ENCODE measurements at places on chromosomes 11 and 22. TPM values are rescaled to one million over a fixed set of nuclear protein-coding genes. Genes with fewer than 3 reads are reported as not detected.

The C11orf91 gene
- total RNA-seq, result not detected

DNA sequence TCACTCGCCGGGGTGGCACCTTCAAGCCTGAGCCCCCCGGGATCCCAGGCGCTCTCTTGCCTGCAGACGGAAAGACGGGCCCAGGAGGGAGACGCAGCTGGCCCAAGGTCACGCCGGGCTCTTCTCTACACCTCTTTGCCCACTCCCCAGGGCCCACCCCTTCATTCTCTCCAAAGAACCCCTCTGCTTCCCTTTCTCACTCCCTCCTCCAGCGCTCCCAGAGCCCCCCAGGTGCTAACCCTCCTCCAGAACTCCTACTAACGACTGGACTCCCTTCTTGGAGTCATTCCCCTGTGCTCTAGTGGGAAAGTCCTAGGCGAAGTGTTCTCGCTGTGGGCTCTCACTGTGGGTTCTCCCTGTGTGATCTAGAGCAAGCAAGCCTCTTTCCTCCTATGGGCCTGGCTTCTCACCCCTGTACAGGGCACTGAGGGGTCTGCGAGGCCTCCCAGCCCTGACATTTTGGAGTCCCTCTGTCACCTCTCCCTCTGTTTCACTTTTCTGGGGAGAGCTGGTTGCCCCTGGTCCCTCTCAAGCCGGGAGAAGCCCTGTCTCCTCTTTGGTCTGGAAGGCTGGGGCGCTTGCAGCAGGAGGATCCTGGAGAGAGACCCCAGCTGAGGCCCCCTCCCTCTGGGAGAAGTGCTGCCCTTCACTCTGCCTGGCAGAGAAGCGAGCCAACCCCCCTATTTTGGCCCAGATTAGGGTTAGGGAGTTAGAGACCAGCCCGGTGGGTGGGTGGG, 858 bp downstream of the OAF start:
- no peak for DNase-seq
- peaks cover 17% of the 10 kb centered on the region for H3K27me3 ChIP-seq
- peaks cover 33% of the 10 kb centered on the region for H3K4me1 ChIP-seq
- peak overlapping the region; percentile 62 for H3K4me3 ChIP-seq

DNA sequence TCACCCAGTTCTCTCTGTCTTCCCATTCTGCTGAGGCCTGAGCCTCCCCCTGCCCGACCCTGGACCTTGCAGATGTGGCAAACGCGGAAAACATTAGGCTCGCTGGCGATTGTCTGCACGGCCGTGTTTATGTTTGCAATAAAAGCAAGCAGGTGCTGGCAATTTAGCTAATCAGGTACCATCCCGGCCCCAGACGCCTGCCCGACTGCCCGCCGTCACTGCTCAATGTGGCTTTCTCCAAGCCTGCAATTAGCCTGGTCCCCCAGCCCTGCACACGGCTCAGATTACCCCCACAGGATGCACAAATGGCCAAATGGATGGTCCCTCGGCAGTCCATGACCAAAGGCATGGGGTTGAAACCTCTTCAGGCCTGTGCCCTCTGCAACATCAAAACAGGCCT, 259.7 kb downstream of the MN1 start:
- no peak for DNase-seq
- no peak overlapping the region for H3K4me3 ChIP-seq
- H3K27me3 ChIP-seq, result peaks cover 12% of the 10 kb centered on the region
- H3K4me1 ChIP-seq, result peaks cover 17% of the 10 kb centered on the region

GRCh38 chr11:70539360-70540095, 141.2 kb downstream of the CTTN start:
- H3K36me3 ChIP-seq, result peaks cover 12% of the 10 kb centered on the region
- H3K27ac ChIP-seq, result no peak overlapping the region
- H3K27me3 ChIP-seq, result no peaks in the 10 kb centered on the region
- DNase-seq, result no peak
- H3K4me3 ChIP-seq, result no peak overlapping the region
- H3K4me1 ChIP-seq, result peaks cover 8% of the 10 kb centered on the region

- peaks cover 86% of the 10 kb centered on the region for H3K36me3 ChIP-seq
- no peak overlapping the region for H3K27ac ChIP-seq
- H3K27me3 ChIP-seq, result no peaks in the 10 kb centered on the region
- no peak overlapping the region for H3K4me3 ChIP-seq
- DNase-seq, result no peak
- H3K4me1 ChIP-seq, result no peaks in the 10 kb centered on the region
These were observed 5.9 kb upstream of the B3GAT3 start for GRCh38 chr11:62627713-62628112.

The DLG2 gene
- 111 TPM for total RNA-seq

- peak; percentile 88 for DNase-seq
- peaks cover 5% of the 10 kb centered on the region for H3K36me3 ChIP-seq
- H3K4me1 ChIP-seq, result peaks cover 8% of the 10 kb centered on the region
- peak within 1 kb of the TSS; percentile 82 for H3K27ac ChIP-seq
- H3K4me3 ChIP-seq, result peak within 1 kb of the TSS; percentile 68
- H3K27me3 ChIP-seq, result no peaks in the 10 kb centered on the region
These were observed at the start of gene RBFOX2 for GRCh38 chr22:36028646-36029405. RBFOX2 (minus strand) TSS chr22:36028824; CDS start chr22:36028425, 399 bp downstream.

DNA sequence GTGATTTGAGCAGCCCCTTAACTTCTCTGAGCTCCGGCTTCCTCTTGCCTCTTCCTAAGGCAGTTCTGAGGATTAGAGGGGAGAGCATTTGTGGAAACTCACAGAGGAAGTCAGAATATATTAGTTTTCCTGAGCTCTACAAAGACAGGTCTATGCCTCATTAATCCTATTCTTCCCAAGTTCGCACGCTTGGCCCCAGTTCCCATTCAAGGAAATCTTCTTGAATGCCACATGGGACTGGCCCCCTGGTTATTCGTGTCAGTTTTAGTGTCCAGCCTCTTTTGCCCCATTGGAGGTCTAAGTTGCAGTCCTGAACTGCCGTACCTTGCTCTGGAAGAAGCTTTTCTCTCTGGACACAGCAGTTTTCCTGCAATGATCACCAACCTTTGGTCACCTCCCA, 37.6 kb upstream of the ALX4 start:
- H3K4me3 ChIP-seq, result no peak overlapping the region
- H3K4me1 ChIP-seq, result no peaks in the 10 kb centered on the region
- DNase-seq, result no peak
- H3K36me3 ChIP-seq, result no peaks in the 10 kb centered on the region
- peaks cover 2% of the 10 kb centered on the region for H3K27me3 ChIP-seq
- no peak overlapping the region for H3K27ac ChIP-seq

DNA sequence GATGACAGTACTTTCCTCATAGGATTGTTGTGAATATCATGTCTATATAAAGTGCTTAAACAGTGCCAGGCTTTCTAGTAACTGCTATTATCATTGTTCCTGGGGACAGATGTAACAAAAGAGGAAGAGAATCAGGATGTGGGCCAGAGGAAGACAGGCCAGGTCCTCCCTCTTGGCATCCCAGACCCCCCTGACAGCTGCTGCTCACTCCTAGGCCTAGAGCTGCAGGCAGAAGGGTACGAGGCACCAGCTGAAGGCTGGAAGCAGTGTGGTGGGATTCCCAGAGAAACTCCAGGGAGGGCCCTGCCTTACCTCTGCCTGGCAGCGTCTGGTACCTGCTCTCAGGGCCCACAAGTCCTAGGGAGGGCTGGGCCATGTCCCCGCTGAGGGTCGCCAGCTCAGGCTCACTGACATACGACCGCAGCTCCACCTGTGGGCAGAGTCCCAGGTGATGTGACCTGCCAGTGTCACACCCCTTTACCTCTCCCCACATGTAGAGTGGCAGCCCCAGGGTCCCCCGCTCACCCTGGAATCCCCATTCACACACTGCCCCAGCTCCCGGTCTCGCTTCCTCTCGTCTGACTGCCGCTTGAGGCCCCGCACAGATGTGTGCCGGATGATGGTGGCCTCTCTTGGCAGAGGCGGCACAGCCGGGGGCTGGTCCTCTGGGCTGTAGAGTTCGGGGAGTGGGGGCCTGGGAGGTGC, 52.2 kb downstream of the C11orf58 start:
- H3K27ac ChIP-seq, result no peak overlapping the region
- no peak for DNase-seq
- H3K4me1 ChIP-seq, result peaks cover 16% of the 10 kb centered on the region
- H3K4me3 ChIP-seq, result no peak overlapping the region
- no peaks in the 10 kb centered on the region for H3K27me3 ChIP-seq
- H3K36me3 ChIP-seq, result peaks cover 40% of the 10 kb centered on the region

GRCh38 chr11:55357560-55358184, 10.1 kb upstream of the OR4A15 start:
- no peak overlapping the region for H3K27ac ChIP-seq
- no peaks in the 10 kb centered on the region for H3K36me3 ChIP-seq
- DNase-seq, result no peak

The NNMT gene
- 2.5 TPM for total RNA-seq

The MDK gene
- 423 TPM for total RNA-seq

The OR4D5 gene
- total RNA-seq, result not detected

DNA sequence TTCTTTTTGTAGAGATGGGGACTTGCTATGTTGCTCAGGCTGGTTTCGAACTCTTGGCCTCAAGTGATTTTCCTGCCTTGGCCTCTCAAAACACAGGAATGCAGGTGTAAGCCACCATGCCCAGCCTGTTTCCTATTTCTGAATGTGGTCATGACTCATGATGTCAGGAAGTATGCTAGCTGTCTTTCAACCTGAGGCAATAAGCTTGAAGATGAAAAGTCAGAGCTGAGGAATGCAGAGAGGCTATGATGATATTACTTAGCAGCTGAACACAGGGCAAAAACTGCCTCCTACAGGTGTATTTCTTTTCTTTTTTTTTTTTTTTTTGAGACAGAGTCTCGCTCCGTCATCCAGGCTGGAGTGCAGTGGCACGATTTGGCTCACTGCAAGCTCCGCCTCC, 9.0 kb upstream of the NUCB2 start:
- H3K27ac ChIP-seq, result no peak overlapping the region
- no peak for DNase-seq
- no peaks in the 10 kb centered on the region for H3K27me3 ChIP-seq
- H3K4me3 ChIP-seq, result no peak overlapping the region

The IL18 gene
- total RNA-seq, result 7.8 TPM

GRCh38 chr22:28052825-28053269, 133.8 kb upstream of the PITPNB start:
- DNase-seq, result no peak
- H3K27ac ChIP-seq, result no peak overlapping the region
- H3K4me1 ChIP-seq, result peaks cover 11% of the 10 kb centered on the region
- no peak overlapping the region for H3K4me3 ChIP-seq
- no peaks in the 10 kb centered on the region for H3K27me3 ChIP-seq
- H3K36me3 ChIP-seq, result no peaks in the 10 kb centered on the region

DNA sequence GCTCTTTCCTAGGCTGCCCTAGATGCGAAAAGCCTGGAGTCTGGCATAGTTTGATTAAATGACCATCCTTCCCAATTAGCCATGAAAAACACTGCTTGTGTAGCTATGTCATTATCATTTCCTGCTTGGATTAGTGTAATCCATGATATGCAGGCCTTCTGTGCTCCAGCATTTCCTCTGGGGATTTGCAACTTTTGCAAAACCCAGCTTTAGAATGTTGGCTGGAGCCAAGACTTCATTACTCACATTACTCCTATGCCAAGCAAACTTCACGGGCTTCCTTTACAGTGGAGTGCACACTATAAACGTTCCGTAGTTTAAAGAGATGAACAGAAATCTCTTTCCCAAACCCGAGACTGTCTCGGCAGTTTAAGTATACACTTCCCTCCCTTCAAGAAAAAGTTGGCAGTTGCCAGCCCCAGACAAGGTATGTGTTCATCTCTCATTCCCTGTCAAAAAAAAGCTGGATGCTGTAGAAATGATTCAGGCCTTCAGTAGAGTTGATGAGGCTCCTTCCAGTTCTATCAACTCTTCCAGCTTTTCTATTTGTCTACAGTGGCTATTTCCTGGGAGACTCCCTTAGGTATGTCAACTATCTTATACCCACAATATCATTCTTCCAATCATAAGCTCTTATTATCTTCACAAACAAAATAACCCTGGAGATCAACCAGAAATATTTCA, 180.0 kb downstream of the MAML2 start:
- H3K27ac ChIP-seq, result peak overlapping the region; percentile 0
- H3K4me3 ChIP-seq, result no peak overlapping the region
- no peak for DNase-seq
- peaks cover 6% of the 10 kb centered on the region for H3K4me1 ChIP-seq

Data from spinal cord (tissue), 10 donors.